AG20443 (cell line): ENCODE measurements at places on chromosomes 16 and 17.

DNA sequence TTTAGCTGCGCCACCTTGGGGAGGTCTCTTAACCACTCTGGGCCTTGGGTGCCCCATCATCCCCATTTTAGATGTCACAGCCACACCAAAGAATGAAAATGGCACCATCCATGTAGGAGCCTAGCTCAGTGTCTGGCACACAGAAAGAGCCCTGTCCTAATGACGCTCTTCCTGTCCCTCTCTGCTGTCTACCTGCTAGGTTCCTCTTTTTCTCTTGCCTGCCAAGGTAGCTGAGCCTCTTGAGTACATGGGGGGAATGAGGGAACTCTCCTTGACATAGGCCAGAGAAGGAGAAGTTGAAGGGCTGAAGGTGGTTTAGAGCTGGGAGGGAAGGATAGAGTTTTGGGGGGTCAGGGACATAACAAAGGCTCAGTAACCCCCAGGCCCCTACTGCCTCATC is 1.8 kb downstream of the RUNDC3A start:
- DNase-seq: no peak

GRCh38 chr17:2776589-2777241 is 19.5 kb upstream of the RAP1GAP2 start:
- DNase-seq: no peak

GRCh38 chr17:49130891-49131290 is 1.7 kb upstream of the B4GALNT2 start:
- DNase-seq: no peak

GRCh38 chr17:82748756-82749155 is 3.1 kb upstream of the TBCD start:
- no peak for DNase-seq

GRCh38 chr16:89122322-89122851 is 28.7 kb downstream of the ACSF3 start:
- DNase-seq: no peak

- DNase-seq: no peak
Measured at GRCh38 chr16:89472711-89473075, 17.7 kb downstream of the ANKRD11 start.

- no peak for DNase-seq
Measured at GRCh38 chr16:8826278-8826879, 28.7 kb downstream of the PMM2 start.

DNA sequence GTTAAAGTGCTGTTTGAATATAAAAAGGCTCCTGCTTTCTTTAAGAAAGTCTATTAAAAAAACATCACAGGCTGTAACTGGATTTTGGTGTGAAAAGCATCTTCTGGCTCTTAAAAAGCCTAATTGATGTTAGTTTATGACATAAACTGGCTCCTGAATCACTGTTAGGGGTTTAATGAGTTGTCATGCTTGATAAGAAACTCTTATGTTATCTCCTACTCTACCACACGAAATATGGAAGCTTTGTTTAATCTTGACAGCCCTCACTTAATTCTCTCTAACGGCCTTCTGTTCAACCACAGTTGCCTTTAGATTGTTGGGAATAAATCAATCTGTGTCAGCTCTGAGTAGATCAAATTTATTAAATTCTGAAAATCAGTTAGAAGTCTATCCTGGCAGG is 51.5 kb downstream of the CPPED1 start:
- no peak for DNase-seq

GRCh38 chr17:77523540-77523939 is 382.8 kb downstream of the SEC14L1 start:
- no peak for DNase-seq

- DNase-seq: no peak
Measured at GRCh38 chr16:72427051-72427782, 255.3 kb upstream of the PMFBP1 start.

DNA sequence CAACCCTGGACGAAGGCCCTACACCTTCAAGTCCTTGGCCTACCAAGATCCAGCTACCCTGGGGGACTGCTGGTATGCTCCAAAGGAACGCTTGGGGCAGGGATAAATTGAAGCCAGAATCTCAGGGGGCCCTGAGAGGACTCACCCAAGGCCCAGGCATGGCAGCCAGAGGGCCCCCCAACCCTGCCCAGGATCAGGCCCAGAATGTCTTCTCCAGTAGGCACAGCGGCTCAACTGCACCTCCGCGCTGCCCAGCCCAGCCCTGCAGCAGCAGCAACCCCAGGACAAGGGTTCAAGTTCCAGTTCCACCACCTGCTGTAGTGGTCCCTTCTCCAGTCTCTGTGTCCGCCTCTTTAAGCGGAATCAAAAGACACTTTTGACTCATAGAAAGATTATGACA is 2.2 kb downstream of the TFAP4 start:
- no peak for DNase-seq

DNA sequence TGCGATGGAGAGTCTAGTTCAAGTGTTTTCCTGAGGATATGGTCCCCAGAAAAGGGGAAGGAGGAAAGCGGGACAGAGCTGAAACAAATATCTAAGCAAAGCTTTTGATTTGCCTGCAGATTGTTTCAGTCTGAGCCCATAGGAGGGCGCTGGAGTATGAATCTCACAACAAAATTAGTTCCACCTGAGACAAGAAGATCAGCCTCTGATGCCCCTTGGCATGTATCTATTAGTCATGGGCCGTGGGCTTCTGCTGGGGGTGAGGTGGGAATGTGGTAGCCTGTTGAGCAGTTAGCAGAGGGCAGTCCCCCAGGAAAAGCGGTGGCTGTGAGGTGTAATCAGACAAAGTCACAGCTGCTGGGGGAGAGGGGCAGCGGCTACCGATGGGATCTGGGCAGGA is 446.9 kb downstream of the CA10 start:
- DNase-seq: no peak

DNA sequence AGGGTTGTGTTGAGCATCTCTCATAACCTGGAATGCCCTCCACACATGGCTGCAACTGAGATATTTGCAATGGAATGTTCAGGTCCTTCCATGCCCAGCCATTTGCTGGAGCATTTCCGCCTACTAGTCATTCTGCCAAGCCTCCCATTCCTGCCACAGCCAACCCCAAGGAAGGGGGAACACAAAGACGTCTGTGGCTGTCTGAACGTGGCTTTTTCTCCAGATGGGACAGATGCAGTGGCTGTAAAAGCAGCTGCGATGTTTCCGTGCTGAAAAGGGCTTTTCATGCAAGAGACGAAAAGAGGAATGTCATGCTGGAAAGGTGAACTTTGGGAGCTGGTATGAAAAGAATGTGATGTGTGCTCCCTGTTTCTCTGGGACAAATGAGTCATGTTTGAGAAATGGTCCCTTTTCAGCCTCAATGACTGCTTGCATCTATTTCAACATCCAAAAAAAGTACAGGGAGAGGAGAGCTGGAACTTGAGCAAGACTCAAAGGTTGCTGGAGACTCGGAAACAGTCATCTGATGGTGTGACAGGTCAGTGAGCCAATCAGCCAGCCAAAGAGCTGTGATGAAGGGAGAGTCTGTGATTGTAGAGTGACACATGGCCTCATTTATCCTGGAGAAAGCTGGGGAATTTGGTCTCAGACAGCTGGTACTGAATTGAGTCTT is 208.9 kb downstream of the SHISA9 start:
- no peak for DNase-seq

GRCh38 chr17:58268326-58268725 is 12.4 kb downstream of the MPO start:
- no peak for DNase-seq

DNA sequence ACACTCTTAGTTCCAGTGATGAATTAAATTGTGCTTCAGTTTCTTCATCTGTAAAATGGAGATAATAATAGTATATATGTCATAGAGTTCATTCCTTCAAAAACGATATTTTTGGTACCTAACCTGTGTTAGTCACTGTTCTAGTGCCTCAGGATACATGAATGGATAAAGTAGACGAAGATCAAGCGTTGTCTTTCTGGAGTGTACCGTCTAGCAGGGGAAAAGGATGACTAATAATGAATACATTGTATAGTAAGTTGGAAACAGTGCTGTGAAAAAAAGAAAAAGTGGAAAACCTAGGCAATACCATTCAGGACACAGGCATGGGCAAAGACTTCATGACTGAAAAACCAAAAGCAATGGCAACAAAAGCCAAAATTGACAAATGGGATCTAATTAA is 8.6 kb downstream of the KRT10 start:
- DNase-seq: no peak

GRCh38 chr17:42518755-42519545 is 17.1 kb upstream of the NAGLU start:
- DNase-seq: no peak

DNA sequence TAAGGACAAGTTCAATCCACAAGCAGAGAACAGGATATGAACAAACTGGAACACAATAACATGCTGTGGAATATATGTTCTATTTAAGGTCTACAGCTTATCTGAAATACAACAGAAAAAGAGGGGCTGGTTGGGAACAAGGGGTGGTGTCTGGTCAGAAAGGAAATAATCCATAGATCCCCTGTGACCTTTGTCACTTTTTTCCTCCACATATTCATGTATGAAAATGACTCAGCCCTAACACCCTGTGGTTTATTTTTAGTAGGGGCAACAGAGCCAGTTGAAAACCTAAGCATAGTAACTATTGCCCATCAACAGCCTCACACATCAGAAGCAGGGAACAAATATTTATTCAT is 12.3 kb upstream of the SPAG9 start:
- DNase-seq: peak; percentile 35

- DNase-seq: no peak
Measured at GRCh38 chr17:39009581-39010001, 42.4 kb upstream of the FBXO47 start.

DNA sequence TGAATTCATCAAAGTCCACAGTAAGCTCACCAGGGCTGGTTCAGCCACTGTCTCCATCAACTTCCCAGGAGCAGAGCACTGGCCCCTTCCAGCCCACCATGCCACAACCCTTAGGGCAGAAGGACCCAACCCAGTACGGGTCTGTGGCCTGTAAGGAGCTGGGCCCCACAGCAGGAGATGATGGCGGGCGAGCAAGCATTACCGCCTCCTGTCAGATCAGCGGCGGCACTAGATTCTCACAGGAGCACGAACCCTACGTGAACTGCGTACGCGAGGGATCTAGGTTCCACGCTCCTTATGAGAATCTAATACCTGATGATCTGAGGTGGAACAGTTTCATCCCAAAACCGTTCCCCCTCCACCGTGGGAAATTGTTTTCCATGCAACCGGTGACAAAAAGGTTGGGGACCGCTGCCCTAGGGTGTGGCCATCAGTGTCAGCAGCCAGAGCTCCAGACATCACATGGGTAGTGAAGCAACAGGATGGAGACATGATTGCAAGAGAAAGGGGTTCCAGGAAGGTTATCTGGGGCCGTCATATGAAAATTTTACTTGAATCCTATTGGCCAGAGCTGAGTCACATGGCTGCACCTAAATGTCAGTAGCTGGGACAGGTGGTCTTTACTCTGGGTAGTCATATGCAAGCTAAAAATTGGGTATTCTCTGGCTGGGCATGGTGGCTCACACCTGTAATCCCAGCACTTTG is 12.4 kb upstream of the SLC25A19 start:
- no peak for DNase-seq

- no peak for DNase-seq
Measured at GRCh38 chr16:83932955-83933673, 19.9 kb upstream of the OSGIN1 start.

DNA sequence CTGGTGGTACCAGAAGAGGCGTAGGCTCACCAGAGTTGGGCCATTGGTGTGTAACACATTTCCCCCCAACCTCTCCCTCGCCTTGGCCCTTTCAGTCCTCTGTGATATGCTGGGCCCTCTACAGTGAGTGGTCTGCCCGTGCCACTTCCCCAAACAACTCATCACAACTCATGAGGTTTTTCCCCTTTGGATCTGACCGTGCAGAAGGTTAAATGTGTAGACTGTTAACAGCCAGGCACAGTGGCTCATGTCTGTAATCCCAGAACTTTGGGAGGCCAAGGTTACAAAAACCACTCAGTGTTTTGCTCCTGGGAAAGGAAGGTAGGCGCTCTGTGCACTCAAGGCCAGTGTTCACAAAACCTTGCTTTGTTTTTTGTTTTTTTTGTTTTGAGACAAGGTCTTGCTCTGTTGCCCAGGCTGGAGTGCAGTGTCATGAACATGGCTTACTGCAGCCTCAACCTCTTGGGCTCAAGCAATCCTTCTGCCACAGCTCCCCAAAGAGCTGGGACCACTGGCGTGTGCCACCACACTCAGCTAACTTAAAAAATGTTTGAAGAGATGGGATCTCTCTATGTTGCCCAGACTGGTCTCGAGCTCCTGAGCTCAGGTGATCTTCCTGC is 11.3 kb upstream of the CYB5B start:
- no peak for DNase-seq

- DNase-seq: no peak
Measured at GRCh38 chr17:16942141-16943031, 29.5 kb downstream of the TNFRSF13B start.

GRCh38 chr16:57893559-57894389 is 77.2 kb downstream of the CNGB1 start:
- peak; percentile 64 for DNase-seq

GRCh38 chr16:31842864-31843263 is 30.7 kb upstream of the ZNF267 start:
- DNase-seq: no peak

DNA sequence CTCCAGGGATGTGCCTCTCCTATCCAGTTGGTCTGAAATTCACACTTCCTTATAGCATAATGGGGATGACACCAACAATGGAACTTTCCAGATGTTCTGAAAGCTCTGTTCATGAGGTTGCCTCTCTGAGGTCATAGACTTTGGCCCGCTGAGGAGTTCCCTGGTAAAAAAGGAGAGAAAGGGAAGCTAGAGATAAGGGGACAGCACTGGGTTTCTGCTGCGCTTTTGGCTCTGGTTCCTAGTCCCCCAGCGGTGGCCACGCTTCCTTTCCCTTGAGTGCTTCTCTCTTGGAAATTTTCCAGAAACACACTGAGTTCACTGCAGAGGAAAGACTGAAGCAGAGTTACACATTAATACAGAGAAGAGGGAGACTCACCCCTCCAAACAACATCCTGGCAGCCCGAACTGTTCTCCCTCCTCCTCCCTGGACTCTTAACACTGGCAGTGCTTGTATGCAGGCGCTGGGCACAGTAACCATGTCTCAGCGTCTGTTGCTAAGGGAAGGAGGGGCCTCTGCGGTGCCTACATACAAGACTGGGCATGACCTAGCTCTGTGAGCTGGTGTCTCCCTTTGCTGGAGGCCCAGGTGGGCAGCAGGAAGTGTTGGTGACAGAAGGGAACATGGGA is at the start of gene DNAH3:
DNAH3 (minus strand) TSS at position 472 of the 627 bp plus-strand sequence. CDS start 527 bp downstream, outside the sequence.
- peak; percentile 13 for DNase-seq

DNA sequence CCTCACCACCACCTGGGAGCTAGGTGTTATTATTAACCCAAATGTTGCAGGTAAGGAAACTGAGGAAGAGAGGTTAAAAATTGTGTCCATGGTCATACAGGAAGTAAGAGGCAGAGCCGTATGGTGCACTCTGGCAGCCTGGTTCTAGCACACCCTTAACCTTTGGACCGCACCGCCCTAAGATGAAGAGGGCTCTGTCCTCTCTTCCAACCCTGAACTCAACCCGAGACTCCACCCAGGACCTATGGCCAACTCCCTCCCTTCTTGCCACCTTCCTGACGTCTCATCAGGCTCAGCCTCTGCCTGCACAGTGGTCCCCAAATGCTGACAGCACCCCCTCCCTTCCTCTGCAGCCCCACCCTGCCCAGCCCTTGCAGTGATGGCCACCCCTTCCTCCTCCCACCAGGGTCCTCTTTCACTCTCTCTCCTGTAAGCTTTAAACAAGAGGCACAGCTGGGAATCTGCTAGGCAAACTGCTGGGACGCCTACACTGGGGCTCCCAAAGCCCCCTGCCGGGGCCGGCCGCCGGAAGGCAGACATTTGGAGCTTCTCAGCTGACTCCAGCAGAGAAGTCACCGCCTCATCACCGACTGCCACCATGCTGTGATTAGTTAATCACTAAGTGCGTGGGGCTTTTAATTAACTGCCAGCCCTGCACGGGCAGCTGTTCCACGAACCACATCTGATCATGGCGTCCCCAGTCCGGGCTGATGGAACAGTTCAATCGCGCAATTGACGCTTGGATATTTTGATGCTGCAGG is 16.7 kb upstream of the C16orf78 start:
- DNase-seq: no peak

- no peak for DNase-seq
Measured at GRCh38 chr17:74875155-74875976, 2.6 kb upstream of the FDXR start.
